ENCODE measurements at places on chromosomes 4 and X.

DNA sequence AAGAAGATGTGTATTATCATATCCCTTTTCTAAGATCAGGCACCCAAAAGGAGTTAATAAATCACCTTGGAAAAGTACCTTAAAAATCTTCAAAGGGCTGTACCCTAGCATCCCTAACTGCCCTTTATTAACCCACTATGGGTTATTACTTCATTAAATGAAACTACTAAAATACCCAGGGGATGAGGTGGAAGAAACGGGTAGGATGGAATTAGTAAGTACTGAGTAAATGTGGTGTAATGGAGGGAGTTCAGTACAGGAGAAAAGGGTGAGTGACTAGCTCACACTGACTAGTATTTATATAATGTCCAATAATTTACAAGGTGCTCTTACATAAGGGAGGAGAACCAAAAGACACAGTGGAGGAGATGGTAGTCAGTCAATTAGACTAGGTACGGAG lies 51.0 kb upstream of the RASGEF1B start:
- DNase-seq, result no peak

DNA sequence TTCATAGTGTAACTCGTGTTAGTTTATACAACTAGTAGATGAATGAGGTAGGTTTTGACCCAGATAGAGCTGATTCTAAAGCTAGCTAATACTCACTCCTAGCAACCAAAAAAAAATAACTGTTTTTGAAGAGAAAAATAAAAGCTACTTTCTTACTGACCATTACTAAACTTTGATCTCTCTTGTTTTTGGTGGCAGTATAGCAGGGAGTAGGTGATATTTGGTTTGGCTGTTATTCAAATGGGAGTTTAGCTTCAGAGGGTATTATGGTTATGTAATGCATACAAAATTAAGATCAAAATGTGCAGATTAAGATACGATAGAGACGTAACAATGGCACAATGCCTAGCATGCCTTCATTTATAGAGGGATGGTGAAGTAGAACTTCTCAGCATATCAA lies 1104.5 kb downstream of the PCDH19 start:
- DNase-seq, result no peak

DNA sequence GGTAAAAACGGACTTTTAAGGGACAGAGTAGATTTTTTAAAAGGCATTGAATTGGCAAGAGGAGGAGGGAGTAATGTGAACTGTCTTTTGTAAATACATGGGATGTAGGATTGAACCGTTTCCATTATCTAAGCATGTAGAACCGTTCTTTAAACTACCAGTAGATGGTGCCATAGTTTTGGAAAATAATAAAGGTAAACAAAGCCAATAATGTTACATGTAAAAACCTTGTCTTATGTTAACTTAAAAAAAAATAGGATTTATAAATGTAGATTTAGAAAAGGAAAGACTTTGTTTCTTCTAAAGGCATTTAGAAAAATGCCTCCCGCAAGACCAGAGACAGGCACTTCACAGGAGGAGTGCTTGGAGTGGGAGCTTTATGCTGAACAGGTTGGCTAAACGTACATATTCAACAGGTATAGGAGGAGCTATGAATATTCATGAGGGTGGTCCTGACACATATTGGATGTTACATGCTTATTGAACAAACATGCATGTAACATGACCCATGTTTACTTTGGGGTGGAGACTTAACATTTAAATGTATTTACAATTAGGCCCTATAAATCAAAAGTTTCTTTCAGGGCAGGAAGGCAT lies 45.5 kb upstream of the FAM241A start:
- peak; percentile 63 for DNase-seq

DNA sequence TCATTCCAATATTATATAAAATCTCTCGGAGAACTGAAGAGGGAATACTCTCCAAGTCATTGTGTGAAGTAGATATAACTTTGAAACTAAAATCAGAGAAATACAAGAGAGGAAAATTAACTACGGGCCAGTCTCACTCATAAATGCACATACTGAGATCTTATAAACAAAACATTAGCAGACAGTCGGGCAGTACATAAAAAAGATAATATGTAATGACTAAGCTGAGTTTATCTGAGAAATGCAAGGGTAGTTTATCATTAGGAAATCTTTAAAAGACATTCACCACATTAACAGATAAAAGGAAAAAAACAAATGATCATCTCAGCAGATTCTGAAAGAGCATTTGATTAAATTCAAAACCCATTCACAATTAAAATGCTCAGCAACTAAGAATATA lies 116.7 kb downstream of the NYX start:
- DNase-seq, result no peak

DNA sequence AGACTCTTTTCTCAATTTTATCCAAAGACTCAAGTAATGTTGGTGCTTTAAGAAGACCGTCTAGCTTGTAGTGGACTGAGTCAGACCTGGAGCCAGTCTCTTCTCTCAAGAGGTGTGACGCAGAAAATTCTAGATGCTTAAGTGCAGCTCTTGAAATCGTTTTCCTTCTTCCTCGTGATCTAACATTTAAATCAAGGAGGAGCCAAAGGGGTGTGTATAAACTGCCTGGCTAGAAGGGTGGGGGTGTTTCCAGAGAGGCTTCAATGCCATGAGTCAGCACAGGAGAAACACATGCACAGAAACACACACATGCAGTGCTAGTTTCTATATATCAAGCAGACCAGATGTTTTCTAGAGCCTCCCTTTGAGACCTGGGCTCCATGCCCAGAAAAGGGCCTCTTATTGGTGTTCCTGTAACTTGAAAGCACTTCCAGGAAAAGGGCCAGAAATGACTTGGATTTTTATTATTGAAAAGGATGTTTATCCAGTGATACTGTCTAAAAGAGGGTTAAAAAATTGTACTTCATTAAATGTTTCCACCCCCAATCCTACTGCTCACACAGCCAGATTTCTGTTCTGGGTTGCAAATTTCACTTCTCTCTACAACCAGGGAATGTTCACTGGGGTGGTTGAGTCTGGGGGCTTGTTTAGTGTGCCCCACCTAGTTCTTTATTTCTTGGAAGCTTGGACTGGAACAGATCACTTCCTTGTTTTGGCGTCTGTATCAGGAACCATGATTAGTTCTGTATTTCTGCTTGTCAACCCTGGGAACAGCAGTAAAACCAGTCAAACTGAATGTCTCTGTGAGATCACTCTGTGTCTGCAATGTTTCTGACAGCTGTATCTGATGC lies at the start of gene CLIC2:
Gene CLIC2 (minus strand): TSS at position 129 of the 851 bp plus-strand sequence. CDS start 187 bp downstream, outside the sequence.
- peak; percentile 33 for DNase-seq

DNA sequence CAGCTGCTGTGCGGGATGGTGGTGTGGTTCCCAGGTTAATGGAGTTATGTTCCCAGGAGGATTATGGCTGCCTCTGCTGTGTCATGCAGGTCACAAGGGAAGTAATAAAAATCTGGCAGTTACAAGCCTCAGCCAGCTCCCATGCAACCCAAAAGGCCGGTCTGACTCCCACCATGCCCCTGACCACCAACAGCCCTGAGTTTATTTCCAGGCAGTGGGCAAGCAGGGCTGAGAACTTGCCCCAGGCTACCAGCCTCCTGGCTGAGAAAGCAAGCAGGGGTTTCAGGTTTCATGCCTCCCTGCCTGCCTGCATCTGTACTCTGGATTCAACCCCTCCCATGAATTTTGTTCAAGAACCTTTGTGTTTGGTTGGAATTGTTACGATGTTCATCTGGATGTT lies 732.7 kb upstream of the POU3F4 start:
- DNase-seq, result no peak

- no peak for DNase-seq
Observed at GRCh38 chr4:2356123-2357069, 62.0 kb downstream of the ZFYVE28 start.

GRCh38 chr4:7863911-7864681 lies 75.6 kb downstream of the AFAP1 start:
- no peak for DNase-seq

DNA sequence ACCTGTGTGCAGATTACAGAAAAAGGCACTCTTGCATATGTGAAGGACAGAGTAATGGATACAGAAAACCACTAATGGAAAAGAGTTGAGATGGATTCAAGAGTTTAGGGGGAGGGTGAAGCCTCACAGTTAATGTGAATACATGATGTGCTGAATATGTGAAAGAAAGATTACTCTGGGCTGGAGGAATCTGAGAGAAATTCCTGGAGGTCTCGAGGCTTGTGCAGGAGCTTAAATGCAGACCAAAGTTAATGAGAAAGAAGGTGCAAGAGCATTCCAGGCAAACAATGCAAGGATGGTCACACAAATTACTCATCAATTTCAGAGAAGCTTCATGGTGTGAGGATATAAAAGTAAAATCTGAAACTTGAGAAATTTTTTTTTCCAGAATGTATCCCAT lies 768.8 kb downstream of the STPG2 start:
- DNase-seq, result no peak

GRCh38 chrX:73850124-73851013 lies 287.4 kb downstream of the CHIC1 start:
- DNase-seq, result no peak

DNA sequence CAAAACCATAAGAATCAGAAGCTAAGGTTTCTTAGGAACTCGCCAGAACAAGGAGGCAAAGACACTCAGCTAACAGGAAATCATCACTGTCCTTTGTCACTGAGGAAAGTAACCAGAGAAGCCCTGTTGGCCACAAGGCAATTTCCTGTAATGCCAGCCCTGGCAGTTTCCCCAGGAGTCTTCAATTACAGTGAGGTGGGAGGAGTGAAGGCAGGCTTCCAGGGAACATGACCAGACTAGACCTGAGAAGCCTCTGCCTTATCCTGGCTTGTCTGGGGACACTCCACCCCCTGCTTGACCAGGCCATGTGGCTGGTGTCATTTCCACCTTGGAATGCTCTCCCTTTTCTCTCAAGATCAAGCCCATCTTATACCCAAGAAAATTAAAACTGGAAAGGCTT lies 125.3 kb downstream of the COL4A6 start:
- DNase-seq, result peak; percentile 7

DNA sequence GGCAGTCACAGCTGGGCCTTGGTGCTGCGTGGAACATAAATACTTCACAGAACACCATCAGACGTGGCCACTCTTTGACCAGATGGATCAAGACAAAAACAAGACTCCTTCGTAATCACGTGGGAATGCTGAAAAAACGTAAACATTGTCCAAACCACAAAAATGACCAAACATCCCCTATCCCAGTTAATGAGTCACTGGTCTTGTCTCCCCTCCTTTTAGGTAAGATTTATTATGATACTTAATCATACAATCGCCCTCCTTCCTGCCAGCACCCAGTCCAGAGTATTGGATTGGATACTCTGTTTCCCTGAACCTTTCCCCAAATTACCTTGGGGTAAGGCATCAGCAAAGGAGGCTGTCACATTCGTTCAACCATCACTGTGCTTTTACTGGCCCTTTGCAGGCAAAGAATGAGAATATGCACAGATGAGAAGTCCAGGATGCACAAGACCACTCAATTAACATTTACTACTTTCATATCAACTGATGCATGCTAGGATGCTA lies 601 bp upstream of the TCEANC start:
- peak; percentile 30 for DNase-seq

GRCh38 chrX:104335756-104336155 lies 81.0 kb upstream of the ESX1 start:
- no peak for DNase-seq

DNA sequence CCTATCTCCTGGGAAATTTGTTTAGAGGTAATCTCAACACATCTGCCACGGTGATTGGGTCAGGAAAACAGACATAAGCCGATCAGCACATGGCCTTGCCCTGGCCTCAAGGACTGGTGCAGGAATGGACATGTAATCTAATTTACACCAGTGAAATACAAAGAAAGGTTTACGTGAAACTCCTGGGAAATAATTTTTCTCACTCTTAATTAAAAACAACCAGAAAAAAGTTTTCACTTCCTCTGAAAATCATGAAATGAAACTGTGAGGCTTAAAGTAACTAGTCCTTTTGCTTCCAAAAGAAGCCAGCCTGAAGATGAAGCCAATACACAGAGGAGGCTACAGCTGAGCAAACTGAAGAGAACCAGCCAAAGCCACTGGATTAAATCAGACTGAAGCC lies 154.1 kb upstream of the FAM241A start:
- no peak for DNase-seq
